ENCODE measurements at places on chromosomes 12 and 14. TPM values are rescaled to one million over a fixed set of nuclear protein-coding genes. Genes with fewer than 3 reads are reported as not detected.

GRCh38 chr14:105074601-105075053 lies 9.4 kb upstream of the GPR132 start:
- DNase-seq: no peak

DNA sequence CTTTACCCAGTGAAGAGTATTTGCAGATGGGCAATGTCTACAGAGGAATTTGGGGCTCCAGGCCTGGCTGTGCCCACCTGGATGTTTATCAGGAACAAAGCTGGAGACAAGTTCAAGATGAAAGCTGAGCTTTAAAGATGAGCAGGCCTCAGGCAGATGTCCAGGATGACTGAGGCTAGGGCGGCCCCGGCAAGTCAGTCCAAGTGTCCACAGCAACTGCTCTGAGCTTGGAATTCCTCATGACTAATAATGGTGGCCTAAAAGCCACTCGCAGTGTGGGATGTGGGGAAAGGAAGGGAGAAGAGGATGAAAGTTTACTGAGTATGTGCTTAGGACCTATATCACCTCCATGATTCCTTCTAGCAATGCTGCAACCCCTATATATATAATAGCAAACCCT lies 128.2 kb upstream of the NOS1 start:
- no peak for DNase-seq

GRCh38 chr12:122051231-122051876 lies 27.2 kb upstream of the MLXIP start:
- peak; percentile 40 for DNase-seq

- peak; percentile 77 for DNase-seq
Observed at GRCh38 chr14:69263364-69263763, 3.4 kb downstream of the GALNT16 start.

- no peak for DNase-seq
Observed at GRCh38 chr12:116978791-116979508, 68.2 kb downstream of the FBXW8 start.

GRCh38 chr14:68965261-68965761 lies 13.8 kb downstream of the ACTN1 start:
- no peak for DNase-seq

DNA sequence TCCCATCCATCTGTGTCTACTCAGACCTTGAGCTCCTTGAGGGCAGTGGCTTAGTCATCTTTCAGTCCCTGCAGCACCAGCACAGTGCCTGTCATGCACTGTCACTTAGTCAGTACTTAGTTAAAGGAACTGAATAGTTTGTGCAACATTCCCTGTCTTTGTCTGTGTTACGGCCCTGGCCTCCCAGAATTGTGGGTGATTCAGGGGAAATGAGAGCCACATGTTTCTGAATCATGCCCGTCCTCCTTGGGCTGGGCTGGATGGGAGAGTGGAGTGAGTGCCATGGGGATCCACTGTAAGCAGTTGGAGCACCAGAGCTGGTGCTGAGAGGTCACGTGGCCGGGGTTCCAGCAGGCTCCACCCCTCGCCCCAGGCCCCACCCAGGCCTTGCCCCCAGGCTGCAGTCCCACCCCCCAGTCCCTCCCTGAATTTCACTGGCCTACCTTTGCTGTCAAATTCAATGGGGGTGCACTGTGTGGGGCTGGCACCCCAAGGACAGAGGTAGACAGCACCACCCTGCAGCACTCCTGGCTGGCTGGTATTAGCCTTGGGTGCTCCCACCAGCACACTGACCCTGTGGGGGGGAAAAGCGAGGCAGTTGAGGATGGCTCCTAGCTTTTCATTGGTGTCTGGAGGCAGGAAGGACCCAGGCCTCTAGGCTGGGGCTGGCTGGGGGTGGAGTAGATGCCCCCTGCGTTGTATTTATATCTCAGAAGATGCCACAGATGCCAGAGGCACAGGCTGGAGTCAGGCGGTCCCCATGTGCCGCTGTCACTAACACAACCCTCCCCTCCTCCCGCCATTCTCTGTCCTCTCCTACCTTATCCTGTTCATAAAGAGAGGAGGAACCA lies 7.5 kb downstream of the ITGA5 start:
- DNase-seq: no peak

DNA sequence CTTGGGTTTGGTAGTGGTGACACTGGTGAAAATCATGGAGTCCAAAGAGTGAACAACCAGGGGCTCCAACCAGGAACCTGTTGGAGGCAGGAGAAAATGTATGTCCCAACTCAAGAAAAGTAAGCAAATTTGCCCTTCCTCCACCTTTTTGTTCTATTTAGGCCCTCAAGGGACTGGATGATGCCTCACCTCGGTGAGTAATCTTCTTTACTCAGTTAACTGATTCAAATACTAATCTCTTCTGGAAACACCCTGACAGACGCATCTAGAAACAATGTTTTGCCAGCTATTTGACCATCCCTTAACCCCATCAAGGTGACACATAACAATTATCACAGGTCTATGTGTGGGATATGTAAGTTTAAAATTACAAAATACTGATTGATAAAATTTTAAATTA lies 272.4 kb upstream of the FOXG1 start:
- DNase-seq: no peak

MMP14 gene
- 66.6 TPM for total RNA-seq

DRAM1 gene
- total RNA-seq: 25.4 TPM

OR4K17 gene
- total RNA-seq: not detected

TEX52 gene
- not detected for total RNA-seq

ASCL1 gene
- total RNA-seq: not detected

CEP170B gene
- total RNA-seq: 1.2 TPM

CCDC175 gene
- not detected for total RNA-seq

Measured in uterus (tissue), 4 donors.